ENCODE measurements at places on chromosomes 4 and X. TPM values are rescaled to one million over a fixed set of nuclear protein-coding genes. Genes with fewer than 3 reads are reported as not detected.

GRCh38 chr4:86939729-86940575 is 5.1 kb downstream of the AFF1 start:
- H3K27ac ChIP-seq: peak overlapping the region; percentile 78
- DNase-seq: no peak
- H3K4me1 ChIP-seq: no peaks in the 10 kb centered on the region
- H3K27me3 ChIP-seq: no peaks in the 10 kb centered on the region
- H3K36me3 ChIP-seq: no peaks in the 10 kb centered on the region

GRCh38 chr4:52366191-52366590 is 292.9 kb downstream of the USP46 start:
- H3K27me3 ChIP-seq: no peaks in the 10 kb centered on the region
- no peaks in the 10 kb centered on the region for H3K36me3 ChIP-seq
- H3K4me3 ChIP-seq: no peak overlapping the region
- no peak for DNase-seq

DNA sequence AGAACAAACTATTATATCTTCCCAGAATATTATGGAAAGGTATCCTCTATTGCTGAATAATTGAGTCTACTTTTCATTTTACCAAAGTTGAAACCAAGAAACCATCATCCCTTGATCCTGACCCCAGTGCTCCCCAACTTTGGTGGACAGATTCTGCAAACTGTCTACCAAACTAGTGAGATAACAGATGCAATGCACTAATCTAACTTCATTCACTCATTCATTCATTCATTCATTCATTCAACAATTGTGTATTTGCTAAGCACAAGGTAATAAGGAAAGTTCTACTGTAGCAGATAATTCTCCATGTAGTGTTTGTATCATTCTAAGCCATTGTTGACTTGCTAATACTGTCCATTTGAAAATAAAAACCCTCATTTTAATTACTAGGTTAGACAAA is 150.6 kb downstream of the UNC5C start:
- no peak for DNase-seq
- H3K27ac ChIP-seq: no peak overlapping the region
- H3K4me1 ChIP-seq: no peaks in the 10 kb centered on the region
- no peak overlapping the region for H3K4me3 ChIP-seq
- no peaks in the 10 kb centered on the region for H3K27me3 ChIP-seq

- no peak overlapping the region for H3K27ac ChIP-seq
- DNase-seq: no peak
- peaks cover 90% of the 10 kb centered on the region for H3K27me3 ChIP-seq
Observed at GRCh38 chr4:173525118-173526011, 4.7 kb downstream of the HAND2 start.

GRCh38 chrX:98409867-98410266 is 1526.2 kb downstream of the RPA4 start:
- H3K4me1 ChIP-seq: no peaks in the 10 kb centered on the region
- H3K27me3 ChIP-seq: peaks cover 12% of the 10 kb centered on the region
- no peaks in the 10 kb centered on the region for H3K36me3 ChIP-seq

GRCh38 chrX:139093201-139093600 is 381.7 kb upstream of the FGF13 start:
- no peak overlapping the region for H3K4me3 ChIP-seq
- DNase-seq: no peak
- H3K27ac ChIP-seq: no peak overlapping the region
- H3K4me1 ChIP-seq: no peaks in the 10 kb centered on the region

GRCh38 chrX:75155447-75155826 is 646 bp downstream of the ABCB7 start:
- H3K4me3 ChIP-seq: peak overlapping the region; percentile 51
- no peaks in the 10 kb centered on the region for H3K36me3 ChIP-seq
- H3K4me1 ChIP-seq: peaks cover 2% of the 10 kb centered on the region
- DNase-seq: peak; percentile 11
- no peaks in the 10 kb centered on the region for H3K27me3 ChIP-seq

GRCh38 chrX:140164391-140164790 is 199.1 kb upstream of the CXorf66 start:
- no peaks in the 10 kb centered on the region for H3K4me1 ChIP-seq
- H3K36me3 ChIP-seq: no peaks in the 10 kb centered on the region
- H3K4me3 ChIP-seq: no peak overlapping the region
- DNase-seq: no peak
- H3K27me3 ChIP-seq: peaks cover 4% of the 10 kb centered on the region

DNA sequence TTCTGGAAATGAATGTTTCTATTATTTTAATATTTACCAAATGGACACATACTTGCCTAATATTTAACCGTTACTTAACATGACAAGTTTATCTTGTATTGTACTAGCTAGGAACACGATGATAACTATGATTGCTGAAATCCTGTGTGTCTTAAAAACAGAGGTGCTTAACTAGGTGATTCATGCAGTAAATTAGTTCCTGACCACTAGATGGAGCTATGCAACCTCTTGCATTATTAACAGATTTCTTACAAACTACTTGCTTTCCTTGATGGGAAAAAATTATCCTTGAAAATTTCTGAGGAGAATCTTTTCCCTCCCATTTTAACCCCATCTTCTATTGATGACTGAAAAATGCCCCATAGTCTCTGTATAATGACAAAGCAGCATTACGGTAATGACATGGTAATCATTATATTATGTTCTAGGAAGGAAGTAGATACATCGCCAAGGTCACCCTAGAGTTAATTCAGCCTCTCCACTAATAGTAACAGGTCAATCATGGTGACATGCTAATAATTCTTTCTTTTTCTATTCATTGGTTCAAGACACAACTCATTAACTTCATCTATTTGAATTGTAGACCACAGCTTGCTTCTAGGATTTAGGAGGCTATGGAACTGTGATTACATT is 844.2 kb downstream of the RAPGEF2 start:
- H3K4me3 ChIP-seq: no peak overlapping the region
- no peaks in the 10 kb centered on the region for H3K36me3 ChIP-seq
- DNase-seq: peak; percentile 57
- no peaks in the 10 kb centered on the region for H3K4me1 ChIP-seq

- no peak for DNase-seq
- H3K27ac ChIP-seq: no peak overlapping the region
- no peak overlapping the region for H3K4me3 ChIP-seq
Observed at GRCh38 chr4:69092190-69092589, 4.1 kb upstream of the UGT2B7 start.

DNA sequence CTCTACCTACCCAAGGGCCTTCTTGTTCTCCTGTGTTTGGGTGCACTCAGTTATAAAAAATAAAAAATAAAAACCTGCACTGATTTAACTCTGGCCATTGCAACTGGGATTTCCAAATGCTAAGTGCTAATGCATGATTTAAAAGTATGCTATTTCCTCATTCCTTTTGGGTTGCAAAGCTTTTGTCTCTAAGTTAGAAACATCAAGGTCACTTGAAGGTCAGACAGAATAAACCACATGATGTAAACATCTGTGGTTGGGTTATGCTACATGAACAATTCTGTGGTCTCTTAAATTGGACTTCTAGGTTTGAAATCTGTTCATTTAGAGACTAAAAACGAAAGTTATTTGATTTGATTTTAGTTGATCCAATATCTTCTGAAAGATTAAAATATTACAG is 1547.4 kb upstream of the TENM3 start:
- DNase-seq: peak; percentile 42
- no peak overlapping the region for H3K4me3 ChIP-seq
- H3K27ac ChIP-seq: no peak overlapping the region
- no peaks in the 10 kb centered on the region for H3K36me3 ChIP-seq

- H3K27me3 ChIP-seq: no peaks in the 10 kb centered on the region
- no peaks in the 10 kb centered on the region for H3K36me3 ChIP-seq
- DNase-seq: peak; percentile 86
- peak overlapping the region; percentile 82 for H3K27ac ChIP-seq
- H3K4me3 ChIP-seq: peak overlapping the region; percentile 35
Observed at GRCh38 chrX:49053223-49054072, 5.4 kb upstream of the CCDC120 start.

DNA sequence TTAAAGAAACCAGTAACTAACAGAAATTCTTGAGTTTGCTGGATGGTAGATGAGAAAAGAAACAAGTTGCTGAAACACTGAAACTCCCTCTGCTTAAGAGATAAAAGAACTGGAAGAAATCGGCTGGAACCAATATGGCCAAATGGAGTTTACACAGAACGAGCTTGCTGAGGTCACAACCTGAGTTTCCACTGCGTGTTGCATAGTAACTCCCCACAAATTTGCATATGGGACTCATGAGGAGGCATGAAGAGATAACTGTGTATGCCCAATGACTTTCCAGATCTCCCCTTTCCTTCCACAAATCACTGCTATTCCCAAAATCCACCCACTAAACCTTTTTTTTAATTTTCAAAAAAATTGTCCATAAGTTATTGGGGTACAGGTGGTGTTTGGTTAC is 10.2 kb upstream of the SMR3B start:
- H3K27me3 ChIP-seq: no peaks in the 10 kb centered on the region
- no peaks in the 10 kb centered on the region for H3K36me3 ChIP-seq
- no peak overlapping the region for H3K4me3 ChIP-seq

- H3K4me1 ChIP-seq: no peaks in the 10 kb centered on the region
- H3K36me3 ChIP-seq: no peaks in the 10 kb centered on the region
- H3K27ac ChIP-seq: no peak overlapping the region
- DNase-seq: no peak
- peaks cover 4% of the 10 kb centered on the region for H3K27me3 ChIP-seq
Observed at GRCh38 chrX:29922607-29923006, 292.8 kb upstream of the MAGEB2 start.

GRCh38 chr4:105361053-105361452 is 112.8 kb downstream of the PPA2 start:
- H3K27ac ChIP-seq: no peak overlapping the region

- peak; percentile 77 for DNase-seq
- H3K27ac ChIP-seq: no peak overlapping the region
- H3K27me3 ChIP-seq: no peaks in the 10 kb centered on the region
- no peaks in the 10 kb centered on the region for H3K36me3 ChIP-seq
Observed at GRCh38 chr4:105356194-105356593, 117.7 kb downstream of the PPA2 start.

GRCh38 chr4:170672381-170672965 is 582.7 kb upstream of the AADAT start:
- no peaks in the 10 kb centered on the region for H3K4me1 ChIP-seq
- no peaks in the 10 kb centered on the region for H3K36me3 ChIP-seq
- no peak for DNase-seq

FAM114A1 gene
- total RNA-seq: 70.0 TPM

HSD17B13 gene
- 1.0 TPM for total RNA-seq

WDR45 gene
- 71.4 TPM for total RNA-seq

MAGEB2 gene
- total RNA-seq: not detected

PHF8 gene
- total RNA-seq: 27.6 TPM

STPG2 gene
- total RNA-seq: 0.43 TPM

MCF2 gene
- 0.37 TPM for total RNA-seq

MAGEH1 gene
- total RNA-seq: 22.3 TPM

GJB1 gene
- total RNA-seq: 3.7 TPM

MAGEA3 gene
- not detected for total RNA-seq

Measured in lung (tissue), 17 donors.